ENCODE measurements at places on chromosomes 11 and 22.

DNA sequence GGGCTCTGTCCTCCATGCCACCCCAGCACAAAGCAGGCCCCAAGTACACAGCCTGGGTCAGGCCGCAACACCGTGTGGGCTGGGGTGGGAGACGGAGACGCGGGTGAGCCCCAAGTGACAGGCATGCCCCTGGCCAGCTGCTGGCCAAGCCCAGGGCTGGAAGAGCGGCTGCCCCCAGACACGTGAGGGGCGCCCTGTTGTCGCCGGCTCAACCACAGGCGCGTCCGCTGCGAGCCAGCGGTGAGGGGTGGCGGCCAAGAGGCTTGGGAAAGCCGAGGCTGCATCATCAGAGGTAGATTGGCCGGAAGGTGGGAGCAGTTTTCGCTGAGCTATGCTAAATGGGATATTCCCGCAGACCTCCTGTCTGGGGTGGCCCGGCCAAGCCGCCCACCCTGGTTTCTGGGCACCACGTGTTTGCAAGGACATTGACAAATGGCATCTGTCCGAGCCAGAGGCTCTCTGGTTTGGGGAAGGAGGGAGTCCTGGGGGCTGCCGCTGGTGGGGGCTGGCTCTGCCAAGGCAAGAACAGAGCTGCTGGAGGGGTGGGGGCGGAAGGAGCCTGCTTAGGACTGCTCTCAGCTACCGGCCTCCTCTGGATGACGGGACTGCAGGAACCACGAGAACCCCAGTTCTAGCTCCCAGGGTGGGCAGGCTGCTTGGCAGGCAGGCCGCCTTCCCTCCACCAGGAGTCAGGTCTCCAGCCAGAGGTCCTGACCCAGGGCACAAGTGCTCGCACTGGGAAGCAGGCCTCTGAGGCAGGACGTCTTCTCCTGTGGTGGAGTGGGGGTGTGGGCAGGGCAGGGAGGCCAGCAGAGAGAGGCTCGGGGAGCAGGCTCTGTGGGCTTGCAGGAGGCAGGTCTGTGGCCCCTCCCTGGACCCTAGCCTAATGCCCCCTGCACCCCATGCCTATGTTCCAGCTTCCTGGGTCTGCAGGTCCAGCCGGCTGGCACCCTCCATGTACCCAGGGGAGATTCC, 552 bp downstream of the PRR33 start:
- DNase-seq, result no peak

DNA sequence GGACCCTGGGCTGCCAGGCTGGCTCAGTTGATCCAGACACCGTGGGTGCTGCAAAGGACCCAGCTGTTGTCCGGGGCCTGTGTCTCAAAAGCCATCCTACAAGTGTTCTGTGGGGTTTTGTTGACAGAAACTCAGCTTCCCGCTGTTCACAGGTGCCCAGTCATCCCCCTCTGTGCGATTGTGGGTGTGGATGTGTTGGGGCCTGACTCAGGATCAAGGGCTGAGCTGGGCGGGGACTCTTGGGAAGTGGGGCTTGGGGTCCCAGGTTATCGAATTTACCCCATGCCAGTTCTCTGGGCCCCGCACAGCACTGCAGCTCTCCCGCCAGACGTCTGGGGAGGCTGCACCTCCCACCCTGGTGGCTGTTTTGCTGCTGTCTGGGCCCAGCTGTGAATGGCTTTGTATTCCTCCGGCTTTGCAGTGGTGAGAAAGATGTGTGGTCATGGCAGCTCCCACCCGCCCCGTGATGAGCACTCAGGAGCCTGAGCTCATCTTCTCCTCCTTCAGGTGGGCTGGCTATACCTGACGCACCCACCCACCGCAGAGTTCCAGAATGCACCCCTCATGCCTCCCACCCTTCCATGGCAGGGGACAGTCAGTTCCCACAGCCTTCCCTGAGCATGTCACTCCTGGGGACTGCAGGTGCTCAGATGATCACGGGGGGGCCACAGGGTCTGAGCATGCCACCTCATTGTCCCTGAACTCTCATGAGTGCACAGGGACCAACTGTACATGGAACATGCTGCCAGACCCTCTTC, 3.6 kb upstream of the AP2A2 start:
- no peak for DNase-seq

DNA sequence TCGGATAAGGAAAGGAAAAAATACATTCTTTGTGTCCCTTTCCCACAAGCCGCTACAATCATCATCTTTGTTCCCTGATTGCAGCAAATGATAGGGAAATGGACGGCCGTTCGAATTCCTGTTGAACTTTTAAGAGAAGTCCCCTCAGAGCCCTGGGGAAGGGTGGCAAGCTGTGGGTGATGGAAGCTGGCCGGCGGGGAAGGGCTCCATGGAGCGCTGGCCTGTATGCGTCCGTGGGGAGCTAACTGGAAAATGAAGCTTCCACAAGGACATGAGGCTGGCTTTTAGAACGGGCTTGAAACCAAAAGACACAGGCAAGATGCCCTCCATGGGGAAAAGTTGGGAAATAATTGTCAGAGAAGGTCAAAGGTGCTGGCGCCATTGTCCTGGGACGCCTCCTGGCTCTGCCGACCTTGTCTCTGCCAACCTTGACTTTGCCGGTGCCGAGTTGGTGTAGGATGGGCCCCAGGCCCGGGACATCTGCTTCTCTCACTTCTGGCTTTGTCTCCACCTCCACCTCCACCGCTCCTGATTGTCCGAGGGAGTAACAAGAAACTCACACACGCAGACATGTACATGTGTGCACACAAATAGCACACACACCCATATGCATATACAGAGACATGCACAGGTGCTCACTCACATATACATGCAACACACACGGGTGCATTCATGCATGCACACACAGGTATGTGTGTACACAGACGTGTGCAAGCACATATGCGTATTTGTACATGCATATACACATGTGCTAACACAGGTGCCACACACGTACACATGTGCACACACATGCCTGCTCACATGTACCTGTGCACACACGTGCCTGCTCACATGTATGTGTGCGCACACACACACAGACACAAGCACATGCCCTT, 14.5 kb upstream of the PPARA start:
- DNase-seq, result no peak

- DNase-seq, result no peak
Observed at GRCh38 chr11:2368178-2368850, 8.8 kb upstream of the CD81 start.

DNA sequence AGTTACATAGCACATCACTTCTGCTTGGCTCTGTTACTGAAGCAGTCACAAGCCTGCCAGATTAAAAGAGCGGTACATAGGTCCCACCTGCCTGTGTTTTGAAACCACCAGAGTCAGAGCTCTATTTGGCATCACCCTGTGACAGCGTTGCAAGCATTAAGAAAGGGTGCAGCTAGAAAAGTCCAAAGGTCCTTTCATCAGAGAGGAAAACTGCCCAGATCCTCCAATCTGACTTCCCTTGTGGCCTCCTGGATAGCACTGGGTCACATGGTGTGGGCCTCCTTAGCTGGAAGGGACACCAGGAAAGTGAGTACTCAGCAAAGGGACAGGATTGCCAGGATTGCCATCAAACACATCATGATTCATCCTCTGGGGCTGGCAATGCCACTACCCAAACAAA, 22.9 kb downstream of the STX3 start:
- DNase-seq, result no peak

Measured in Kasumi-1 (cell line).